ENCODE measurements at places on chromosomes 7 and 10.

- no peak for DNase-seq
These were observed 323.0 kb downstream of the PARD3 start for GRCh38 chr10:34492081-34492480.

GRCh38 chr7:146216396-146217041 lies 99.9 kb downstream of the CNTNAP2 start:
- no peak for DNase-seq

GRCh38 chr10:58651040-58651439 lies 138.4 kb downstream of the BICC1 start:
- peak; percentile 71 for DNase-seq

DNA sequence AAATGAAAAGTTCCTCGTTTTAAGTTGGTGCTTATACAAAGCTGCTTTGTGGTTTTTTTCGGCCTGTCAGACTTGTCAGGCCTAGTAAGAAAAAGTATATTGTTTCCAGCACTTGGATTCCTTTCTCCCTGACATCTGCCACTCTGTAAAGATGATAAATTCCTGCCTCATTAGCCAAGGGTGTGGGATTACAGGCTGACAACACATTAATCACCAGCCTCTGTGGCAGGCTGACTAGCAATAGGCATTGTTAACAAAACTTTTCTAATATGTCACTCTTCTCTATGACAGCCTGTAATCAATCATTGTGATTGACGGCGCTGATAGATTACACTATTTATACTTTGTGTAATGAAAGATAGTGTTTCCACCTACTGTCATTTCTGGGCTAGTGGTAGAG lies 682.5 kb downstream of the LRMDA start:
- no peak for DNase-seq

DNA sequence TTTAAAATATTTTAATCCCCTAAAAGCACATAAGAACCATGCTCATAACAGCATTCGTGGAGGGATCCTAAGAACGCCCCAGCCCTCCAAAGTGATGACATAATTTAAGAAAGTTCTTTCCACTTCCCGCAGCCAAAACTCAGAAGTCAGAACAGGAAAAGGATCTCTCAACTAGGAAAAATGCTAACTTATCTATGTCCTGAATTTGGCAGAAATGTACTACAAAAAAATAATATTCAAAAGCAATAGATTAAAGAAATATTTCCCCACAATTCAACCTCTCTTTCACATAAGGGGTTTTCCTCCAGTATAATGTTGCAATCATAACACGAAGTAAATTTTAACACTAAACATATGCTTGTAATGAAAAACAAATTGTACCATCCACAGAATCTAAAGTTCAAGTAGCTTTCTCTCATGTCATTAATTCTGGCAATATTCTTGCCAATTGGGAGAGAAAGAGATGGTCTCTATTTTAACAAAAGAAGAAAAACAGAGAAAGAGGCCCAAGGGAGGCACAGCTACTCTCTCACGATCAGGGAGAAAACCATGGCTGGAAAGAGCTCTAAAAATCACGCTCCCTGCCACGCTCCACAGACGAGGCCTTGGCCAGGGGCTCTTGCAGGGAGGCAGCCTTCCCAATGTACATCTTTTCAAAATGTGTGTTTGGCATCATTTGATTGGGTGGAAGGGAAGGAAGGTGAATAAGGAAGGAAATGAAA lies 22.9 kb downstream of the ASB13 start:
- DNase-seq: peak; percentile 59

DNA sequence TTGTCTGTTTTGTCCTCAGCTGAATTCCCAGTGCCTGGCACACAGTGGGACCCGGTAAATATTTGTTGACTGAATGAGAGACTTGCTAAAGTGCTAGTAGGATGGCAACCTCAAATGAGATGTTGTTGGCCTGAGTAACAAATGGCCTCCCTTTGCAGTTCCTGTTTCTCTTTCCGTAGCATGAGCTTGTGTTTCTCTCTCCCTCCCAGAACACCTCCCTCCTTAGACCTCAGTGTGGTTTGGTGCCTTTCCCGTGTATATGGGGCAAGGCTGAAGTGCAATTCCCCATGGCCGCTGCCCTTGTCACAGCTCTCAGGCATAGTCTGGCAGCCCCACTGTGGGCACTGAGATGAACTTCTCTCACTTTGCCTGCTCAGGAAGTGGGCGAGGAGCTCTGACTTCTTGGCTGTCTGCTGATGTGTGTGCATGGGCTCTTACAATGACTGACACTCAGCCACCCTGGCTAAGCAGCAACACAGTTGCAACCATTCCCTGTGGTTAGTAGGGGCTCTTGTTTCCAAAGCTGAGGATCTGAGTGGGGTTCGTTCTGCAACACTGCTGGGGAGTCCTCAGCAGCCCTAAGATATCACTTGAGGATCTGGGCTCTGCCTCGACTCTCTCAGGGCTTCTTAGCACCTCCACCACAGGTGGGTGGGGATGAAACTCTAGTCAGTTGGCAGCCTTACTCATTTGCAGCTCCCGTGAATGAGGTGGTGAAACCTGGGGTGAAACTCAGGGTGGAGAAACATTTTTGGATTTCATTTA lies 136.1 kb downstream of the ICA1 start:
- DNase-seq: no peak

DNA sequence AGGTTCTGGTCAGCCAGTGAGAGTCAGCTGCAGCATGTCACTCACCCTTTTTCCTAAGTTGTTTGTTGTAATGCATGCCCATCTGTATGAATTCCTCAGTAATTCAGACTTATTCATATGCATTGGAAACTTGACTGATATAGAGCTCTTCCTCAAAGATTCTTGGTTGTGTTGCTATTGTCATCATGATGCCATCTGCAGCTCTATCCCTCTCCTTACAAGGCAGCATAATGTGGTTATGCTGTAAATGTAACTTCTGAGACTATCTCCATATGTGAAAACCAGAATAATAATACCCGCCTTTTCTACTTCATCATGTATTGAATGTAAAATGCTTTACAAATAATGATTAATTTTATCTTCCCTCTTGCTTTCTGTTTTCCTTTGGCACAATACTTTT lies 252.6 kb upstream of the MTPN start:
- no peak for DNase-seq

- DNase-seq: no peak
These were observed 57.1 kb downstream of the CARD11 start for GRCh38 chr7:2986561-2986960.

- peak; percentile 46 for DNase-seq
These were observed 233.0 kb downstream of the CACNA2D1 start for GRCh38 chr7:82210416-82211184.

- peak; percentile 59 for DNase-seq
These were observed 59.4 kb downstream of the ST7 start for GRCh38 chr7:117012696-117013095.

DNA sequence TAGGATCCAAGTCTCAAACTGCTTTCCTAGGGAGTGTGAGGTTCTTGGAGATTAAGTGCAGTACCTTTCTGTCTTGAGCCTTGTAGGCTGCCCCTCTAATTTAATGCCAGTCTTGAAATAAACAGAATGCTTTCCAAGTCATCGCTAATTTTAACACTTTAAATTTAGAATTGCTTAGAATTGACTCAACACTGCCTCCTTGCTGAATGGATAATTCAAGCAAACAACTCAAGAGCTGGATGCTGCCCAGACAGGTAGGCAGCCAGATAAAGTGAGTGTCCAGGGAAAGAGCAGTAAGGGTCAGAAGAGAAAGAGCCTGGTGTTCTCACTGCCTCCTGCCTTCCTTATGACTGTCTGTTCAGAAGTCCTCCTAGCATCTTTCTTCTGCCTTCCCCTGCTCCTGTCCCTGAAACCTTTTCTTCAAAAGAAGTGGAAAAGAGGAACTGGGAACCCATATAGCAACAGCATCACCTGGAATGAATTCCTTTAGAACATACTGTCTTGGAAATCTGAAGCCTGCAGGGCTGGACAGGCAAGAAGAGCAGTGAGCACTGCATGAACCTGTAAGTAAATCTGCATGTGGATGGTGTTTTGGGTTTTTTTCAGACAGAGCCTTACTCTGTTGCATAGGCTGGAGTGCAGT lies 3.1 kb upstream of the GOT1 start:
- peak; percentile 7 for DNase-seq

DNA sequence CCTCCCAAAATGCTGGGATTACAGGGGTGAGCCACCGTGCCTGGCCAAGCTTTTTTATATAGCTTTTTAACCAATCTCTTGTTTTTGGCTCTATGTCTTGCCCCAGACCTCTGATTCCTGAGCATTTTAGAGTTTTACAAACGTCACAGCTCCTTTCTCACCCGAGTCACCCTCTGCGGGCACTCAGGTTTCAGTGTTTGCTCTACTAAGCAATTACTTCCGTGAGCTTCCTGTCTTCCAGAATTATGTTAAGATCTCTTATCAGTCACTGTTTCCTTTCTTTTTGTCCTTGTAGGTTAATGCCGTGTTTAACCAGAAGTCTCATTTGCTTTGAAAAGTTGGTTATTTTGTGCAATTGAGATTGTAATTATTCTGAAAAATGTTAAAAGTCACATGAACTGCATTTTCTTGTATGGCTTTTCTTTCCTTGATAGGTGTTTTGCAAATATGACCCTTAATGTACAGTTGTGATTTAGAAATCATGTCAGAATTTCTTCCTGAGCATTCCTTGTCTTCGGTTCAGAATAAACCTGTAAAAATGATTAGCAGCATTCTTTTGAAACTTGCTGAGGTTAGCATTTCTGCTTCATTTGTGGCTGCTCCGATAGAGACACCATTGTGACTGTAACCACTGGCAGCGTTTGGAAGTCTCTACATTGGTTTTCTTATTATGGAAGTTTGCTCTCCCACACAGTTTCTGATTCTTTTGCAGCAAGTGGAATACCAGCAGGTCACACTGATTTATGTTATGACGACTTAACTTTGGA lies 4.5 kb upstream of the HKDC1 start:
- no peak for DNase-seq

DNA sequence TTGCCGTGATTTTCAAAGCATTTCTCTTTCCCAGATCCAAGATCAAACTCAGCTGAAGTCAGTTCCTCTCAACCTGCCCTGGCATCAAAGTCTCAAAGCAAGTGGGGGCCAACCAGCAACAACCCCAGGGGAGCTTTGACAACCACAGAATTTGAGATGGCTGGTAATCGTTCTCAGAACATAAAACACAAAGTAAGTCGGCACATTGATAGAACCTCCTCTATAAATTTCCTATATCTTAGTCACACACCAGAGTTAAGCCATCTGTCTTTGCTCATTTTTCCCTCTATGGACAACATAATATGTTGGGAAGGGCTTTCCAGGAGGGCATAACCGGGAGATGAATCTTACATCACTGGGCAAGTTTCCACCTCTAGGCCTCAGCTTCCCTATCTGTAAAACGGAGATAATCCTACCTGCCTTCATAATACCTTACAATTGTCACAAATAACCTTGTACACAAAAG lies 1.2 kb upstream of the DNAJC9 start:
- DNase-seq: peak; percentile 41

DNA sequence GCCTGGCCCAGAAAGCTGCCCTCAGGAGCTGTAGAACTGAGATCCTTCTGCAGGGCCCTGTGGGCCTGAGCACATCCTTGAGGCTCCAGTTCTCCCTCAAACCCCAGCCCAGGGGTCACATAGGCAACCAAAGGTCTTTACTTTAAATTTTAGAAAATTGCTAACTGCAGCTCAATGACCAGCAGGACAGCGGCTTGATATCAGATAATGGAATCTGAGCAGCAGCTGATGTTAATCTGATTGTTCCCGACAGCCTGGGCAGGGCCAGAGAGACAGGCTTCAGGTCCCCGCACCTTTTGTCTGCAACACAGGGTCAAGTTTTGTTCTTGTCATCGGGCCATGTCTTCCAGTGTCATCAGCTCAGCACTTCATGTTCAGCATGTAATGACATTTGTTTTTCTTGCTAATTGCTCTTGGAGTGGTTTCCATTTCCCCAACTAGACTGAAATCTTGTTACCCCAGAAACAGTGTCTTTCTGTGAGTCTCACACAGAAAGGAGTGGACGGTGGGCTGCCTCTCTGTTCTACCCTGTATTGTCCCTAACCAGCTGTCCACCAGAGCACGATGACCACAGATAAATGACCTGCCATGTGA lies 91.0 kb downstream of the PAXIP1 start:
- DNase-seq: no peak

DNA sequence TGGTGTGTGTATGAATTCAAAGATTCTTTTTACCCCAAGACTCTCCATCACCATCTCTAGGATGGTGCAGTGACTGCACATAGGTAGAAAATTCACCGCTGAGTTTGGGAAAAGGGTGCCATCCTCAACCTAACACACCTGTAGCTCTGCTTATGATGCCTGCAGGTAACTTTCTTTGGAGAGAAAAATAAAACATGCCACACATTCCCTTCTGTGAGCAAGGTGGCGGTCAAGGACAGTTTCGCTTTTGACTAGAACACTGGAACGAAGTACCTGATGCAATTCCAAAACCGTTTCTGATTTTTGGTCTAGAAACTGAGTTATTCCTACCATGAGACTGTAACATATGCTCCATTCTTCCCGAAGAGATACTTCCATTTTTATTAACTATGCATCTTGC lies 205.6 kb downstream of the FGFR2 start:
- no peak for DNase-seq

- no peak for DNase-seq
These were observed 31.0 kb downstream of the CDCA7L start for GRCh38 chr7:21914671-21915070.

- DNase-seq: peak; percentile 25
These were observed 65.9 kb downstream of the ZNF467 start for GRCh38 chr7:149707448-149707886.

GRCh38 chr7:81175275-81175940 lies 256.6 kb upstream of the SEMA3C start:
- DNase-seq: no peak

GRCh38 chr10:26486304-26486703 lies 48.2 kb downstream of the APBB1IP start:
- DNase-seq: peak; percentile 99

- no peak for DNase-seq
These were observed 128.0 kb downstream of the KCND2 start for GRCh38 chr7:120400806-120401455.

- peak; percentile 19 for DNase-seq
These were observed 296.7 kb upstream of the GNAI1 start for GRCh38 chr7:79837915-79838314.

DNA sequence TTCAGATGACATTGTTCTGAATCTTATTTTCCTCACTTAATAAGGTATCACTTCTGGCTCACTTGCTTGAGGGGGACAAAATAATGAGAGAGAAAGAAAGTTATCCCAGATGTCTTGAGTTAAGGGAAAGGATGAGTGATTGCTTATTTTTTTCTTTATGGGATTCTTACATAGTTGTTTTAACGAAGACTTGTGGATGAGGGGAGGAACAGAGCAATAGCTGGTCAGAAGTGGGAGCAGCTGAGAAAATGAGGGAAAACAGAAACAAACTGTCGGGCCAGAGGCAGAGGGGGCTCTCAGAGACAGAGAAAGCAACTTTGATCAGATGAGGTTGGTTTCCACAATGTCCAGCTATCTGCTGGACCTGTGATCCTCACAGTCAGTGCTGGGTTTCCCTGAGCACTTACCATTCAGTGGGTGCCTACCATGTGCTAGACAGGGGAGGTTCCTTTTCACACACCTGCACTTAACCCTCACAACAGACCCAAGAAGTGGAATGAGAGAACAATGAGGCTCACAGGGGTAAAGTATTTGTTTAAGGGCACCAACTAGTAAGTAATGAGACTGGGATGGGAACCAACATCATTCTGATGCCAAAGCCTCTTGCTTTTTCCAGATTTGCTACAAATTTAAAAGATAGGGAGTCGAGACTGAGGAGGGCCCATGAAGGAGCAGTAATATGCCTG lies 64.2 kb downstream of the BICC1 start:
- DNase-seq: peak; percentile 50

- DNase-seq: peak; percentile 16
These were observed 20.6 kb upstream of the CABCOCO1 start for GRCh38 chr10:61642150-61642571.
